ENCODE measurements at places on chromosomes 12 and 14.
A peak's percentile ranks its signal among the peaks of the same experiment; 100 is the strongest.

DNA sequence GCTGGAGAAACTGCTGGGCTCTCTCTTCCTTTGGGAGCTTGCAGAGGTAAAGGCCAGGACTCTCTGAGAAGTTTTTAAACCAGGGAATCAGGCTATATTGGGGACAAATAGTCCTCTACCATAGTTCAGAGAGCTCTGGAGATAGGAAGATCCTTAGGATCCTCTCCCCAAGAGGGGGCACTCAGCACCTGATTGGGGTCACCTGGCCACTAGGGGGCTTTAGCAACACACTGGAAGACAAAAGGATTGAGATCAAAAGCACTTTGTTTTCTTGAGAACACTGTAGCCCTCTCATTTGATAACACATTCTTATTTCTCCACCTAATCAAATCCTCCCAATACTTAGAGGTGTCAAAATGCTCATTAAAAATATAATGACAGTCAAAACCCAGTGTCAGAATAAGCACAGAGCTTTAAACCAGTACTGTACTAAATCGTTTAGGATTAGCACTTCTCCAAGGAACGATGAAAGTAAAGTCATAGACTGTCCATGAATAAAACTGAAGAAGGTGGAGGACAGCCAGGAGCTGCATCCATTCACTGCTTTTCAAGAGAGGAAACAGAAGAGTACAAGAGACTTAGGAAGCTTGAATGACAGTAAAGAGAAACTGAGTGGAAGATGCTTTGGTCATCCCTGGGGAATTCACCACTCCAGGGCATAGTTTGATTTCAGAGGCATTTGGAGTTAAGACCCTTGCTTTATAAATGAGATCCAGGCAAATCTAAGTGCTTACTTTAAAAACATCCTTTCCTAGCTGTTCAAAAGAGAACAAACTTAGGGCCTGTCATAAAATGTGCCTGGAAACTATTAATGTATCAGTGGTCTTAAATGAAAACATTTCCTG lies 26.5 kb downstream of the BMP4 start:
- DNase-seq, result no peak

- no peak for DNase-seq
Observed at GRCh38 chr14:40292664-40293063, 860.4 kb upstream of the FBXO33 start.

DNA sequence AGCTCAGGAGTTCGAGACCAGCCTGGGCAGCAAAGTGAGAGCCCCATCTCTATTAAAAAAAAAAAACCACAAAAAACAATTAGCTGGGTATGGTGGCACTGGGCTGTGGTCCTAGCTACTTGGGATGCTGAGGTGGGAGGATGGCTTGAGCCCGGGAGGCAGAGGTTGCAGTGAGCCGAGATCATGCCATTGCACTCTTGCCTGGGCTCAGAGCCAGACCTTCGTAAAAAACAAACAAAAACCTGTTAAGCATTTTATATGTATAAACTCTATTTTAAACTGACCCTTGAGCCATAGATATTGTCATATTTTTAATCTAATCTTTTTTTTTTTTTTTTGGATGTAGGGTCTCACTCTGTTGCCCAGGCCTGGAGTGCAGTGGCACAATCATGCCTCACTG lies 35.7 kb downstream of the DNM1L start:
- no peak for DNase-seq

DNA sequence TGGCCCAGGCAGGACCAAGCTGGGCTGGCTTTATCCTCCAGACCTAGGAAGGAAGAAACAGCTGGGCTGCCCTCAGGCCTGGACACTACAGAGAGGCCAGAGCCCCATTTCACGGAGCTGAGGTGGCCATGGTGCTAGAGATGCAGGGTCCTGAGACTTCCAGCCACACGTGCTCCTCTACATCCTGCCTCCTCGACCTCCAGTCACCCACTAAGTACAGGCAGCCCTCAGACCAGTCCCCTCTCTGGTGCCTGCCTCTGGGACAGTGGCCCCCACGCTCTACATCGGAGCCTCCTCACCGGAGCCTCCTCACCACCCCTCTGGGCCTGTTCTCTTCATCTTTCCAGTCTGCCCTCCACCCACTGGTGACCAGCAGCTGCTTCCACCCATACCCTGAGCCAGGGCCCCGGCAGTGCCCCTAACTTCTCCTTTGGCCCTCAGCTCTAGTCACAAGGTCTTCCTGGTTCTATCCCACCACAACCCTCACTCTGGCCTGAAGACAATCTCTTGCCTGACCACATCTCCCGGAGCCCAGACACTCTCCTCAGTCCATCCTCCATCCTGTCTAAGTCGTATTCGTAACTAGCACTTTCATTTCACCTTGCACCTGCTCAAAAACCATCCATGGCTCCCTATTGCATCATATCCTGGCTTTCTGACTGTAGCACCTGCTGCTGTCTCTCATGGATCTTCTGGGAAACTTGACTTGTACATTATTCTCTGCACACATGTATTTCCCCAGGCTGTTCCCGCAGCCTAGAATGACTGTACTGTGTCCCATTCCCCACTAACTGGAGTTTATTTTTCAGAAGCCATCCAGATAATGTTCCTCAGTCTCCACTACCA lies 43.9 kb downstream of the DIO3 start:
- DNase-seq, result no peak

DNA sequence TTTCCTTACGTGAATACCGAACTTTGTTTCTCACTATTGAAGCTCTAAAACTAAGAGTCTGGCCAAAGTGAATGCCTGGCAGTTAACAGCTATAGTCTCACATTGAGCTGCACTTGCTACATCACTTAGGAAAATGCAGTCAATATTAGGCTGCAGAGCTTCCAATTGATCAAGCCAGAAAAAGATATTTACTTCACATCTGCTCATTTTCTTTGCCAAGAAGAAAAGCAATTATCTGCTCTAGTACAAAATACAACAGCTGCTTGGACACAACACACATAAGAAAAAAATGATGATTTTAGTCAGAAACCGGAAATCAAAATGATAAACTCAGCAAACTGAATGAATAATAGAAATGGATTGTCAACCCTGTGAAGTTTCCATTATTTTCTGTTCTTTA lies 45.4 kb downstream of the TMTC1 start:
- no peak for DNase-seq

GRCh38 chr12:1542599-1542998 lies 51.8 kb downstream of the FBXL14 start:
- no peak for DNase-seq

GRCh38 chr14:68195126-68195525 lies 375.5 kb downstream of the RAD51B start:
- DNase-seq, result peak; percentile 56

DNA sequence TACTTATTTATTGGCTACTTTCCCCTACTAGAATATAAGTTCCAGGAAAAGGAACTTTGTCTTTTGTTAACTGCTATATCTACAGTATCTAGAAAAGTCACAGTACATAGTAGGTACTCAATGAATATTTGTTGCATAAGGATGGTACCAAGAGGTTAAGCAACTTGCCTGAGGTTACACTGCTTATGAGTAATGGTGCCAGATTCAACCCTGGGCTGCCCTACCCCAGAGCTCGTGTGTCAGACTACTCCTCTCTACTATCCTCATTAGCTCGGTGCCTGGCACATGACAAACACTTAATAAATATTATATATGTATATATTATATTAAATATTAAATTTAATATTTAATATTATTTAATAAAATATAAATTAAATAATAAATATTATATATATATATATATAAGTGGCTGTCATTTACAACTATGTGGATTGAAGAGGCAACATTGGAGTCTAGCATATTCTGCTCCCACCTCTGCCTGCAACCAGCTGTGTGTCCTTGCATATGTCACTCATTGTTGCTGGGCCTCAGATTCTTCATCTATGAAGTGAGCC lies 25.4 kb downstream of the UTP20 start:
- DNase-seq, result no peak

DNA sequence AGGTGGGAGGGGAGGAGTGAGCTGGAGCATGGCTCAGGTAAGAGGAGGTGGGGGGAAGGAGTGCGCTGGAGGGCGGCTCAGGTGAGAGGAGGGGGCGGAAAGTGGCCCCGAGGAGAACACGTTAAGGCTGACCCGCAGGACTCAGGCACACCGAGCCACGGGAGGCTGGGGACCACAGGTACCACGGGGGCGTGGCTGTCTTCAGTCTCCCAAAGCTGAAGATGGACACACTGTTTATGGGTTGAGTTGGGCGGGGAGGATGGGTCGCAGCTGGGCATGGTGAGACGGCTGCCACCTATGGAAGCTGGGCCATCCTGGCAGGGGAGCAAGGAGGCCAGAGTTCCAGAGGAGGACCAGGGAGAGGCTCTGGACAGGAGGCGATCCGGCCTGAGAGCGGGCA lies 23.5 kb downstream of the UBR7 start:
- no peak for DNase-seq

GRCh38 chr14:50191499-50191898 lies 39.9 kb downstream of the SOS2 start:
- DNase-seq, result no peak

- no peak for DNase-seq
Observed at GRCh38 chr12:56900583-56900982, 33.6 kb downstream of the SDR9C7 start.

- no peak for DNase-seq
Observed at GRCh38 chr14:89956661-89957009, 908 bp downstream of the TDP1 start.

DNA sequence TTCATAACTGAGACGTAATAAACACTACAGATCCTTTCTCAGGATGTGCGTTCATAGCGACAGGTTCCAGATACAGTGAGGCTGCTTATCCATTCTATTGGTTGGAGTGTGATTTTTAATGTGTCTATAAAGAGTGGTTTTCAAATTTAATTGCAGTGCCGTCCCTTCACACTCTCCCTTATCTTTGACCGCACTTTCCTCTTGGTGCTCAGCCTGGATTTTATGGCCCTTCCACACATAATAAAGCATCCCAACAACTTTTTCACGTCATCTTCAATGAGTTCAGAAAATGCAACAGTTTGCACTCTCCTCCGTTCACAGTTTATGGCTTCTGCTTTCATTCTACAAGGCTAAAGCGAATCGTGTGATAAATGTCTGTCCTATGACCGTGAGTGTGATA lies 1209.9 kb downstream of the BCL11B start:
- no peak for DNase-seq

DNA sequence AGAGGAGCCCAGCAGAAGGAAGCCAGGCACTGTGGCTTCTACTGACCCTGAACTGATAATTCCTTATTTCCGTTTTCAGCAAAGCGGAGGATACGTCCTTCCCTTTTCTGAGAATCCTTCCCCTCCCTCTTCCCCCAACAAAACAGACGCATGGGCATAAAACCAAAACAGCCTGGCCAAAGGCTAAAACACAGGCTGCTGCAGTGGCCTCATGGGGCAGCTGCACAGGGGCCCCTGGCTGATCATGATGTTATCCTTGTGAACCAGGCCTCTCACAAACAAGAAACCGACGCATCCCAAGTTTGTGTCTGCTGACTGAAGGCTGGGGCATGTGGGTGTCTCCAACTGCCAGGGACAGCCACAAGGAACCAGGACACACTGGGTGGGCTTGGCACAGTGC lies 23.4 kb upstream of the STON2 start:
- DNase-seq, result no peak

Measured in NCI-H510A (cell line).